Activated CD4-positive, alpha-beta T cell treated with anti-CD3 and anti-CD28 coated beads, Interleukin-2, amount 50 U/mL, for 4 hours (primary cell): ENCODE measurements at places on chromosomes 1 and 21.

DNA sequence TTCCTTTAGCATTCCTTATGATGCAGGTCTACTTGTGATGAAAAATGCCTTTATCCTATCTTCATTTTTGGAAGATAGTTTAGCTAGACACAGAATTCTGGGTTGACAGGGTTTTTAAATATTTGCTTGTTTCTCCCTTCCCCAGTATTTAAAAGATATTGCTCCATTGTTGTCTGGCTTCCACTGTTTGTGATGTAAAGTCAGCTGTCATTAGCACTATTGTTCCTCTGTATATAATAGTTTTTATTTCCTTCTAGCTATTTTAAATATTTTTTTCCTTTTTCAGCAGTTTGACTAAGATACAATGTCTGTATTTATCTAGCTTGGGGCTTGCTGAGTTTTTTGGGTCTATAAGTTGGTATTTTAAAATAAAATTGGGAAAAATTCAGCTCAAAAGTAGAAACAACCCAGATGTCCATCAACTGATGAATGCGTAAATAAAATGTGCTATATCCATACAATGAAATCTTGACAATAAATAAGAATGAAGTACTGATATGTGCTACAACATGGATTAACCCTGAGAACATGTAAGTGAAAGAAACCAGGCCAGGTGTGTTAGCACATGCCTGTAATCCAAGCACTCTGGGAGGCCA, 11.2 kb downstream of the IFT25 start:
- no peak for DNase-seq

GRCh38 chr21:29152916-29153315, 22.5 kb downstream of the MAP3K7CL start:
- DNase-seq: no peak

- DNase-seq: no peak
These were observed 6.1 kb downstream of the INTS3 start for GRCh38 chr1:153733970-153734369.

DNA sequence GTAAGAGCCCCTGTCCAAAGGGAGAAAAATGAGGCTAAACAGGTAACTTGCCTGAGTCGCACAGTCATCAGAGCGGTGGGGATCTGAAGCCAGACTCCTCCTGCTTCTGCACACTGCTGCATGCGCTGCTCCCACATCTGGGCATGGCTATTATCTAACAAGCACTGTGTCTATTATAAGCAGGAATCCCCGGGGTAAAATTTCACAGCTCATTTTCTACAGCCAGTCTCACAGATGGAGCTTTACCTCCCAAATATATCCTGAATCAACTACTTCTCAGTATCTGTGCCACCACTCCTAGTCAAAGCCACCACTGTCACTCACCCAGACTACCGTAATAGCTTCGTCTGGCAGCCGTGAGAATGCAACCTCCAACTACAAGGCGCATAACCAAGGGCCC, 9.8 kb downstream of the MTOR start:
- no peak for DNase-seq

DNA sequence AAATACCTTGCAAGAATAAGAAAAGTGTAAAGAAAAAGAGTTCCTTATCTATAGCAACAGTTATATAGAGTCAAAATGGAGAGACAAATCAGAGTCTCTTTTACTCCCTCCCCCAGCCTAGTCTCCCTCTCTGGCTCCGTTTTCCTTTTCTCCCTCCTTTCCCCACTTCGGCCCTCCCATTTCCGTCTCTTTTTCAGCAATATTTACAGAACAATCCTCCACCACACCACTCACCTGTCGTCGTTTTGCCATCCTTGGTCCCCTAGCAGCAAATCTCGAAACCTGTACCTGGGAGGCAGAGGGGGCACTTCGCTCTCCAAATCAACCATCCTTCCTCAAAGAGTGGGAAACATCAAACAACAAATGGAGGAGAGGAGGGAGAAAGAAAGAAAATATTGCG, 259 bp downstream of the KCNT2 start:
- no peak for DNase-seq

- DNase-seq: no peak
These were observed 321.6 kb downstream of the PLPP3 start for GRCh38 chr1:56257726-56258125.

GRCh38 chr1:160801836-160802580, 6.0 kb downstream of the LY9 start:
- no peak for DNase-seq

- DNase-seq: no peak
These were observed 121.9 kb downstream of the CRYAA start for GRCh38 chr21:43290421-43291346.

DNA sequence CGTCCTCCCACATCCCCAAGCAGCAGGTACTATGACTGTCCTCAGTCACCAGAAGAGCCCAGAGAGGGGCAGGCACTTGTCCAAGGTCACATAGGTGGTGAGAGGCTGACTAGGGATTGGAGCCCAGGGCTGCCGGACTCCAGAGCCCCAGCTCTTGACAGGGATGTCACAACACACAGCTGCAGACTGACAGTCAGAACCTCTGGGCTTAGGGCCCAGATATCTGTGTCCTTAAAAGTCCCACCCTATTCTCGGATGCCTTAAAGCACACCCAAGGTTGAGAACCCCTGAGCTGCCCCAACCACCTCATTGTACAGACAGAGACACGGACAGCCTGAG, 622.9 kb downstream of the MATN1 start:
- DNase-seq: no peak

GRCh38 chr1:25107643-25108010, 124.7 kb downstream of the SYF2 start:
- no peak for DNase-seq

- DNase-seq: no peak
These were observed 152.6 kb downstream of the ZC3H11B start for GRCh38 chr1:219460081-219460895.
